IMR-90 (cell line): ENCODE measurements at places on chromosomes 3 and 15. TPM values are rescaled to one million over a fixed set of nuclear protein-coding genes. Genes with fewer than 3 reads are reported as not detected.

DNA sequence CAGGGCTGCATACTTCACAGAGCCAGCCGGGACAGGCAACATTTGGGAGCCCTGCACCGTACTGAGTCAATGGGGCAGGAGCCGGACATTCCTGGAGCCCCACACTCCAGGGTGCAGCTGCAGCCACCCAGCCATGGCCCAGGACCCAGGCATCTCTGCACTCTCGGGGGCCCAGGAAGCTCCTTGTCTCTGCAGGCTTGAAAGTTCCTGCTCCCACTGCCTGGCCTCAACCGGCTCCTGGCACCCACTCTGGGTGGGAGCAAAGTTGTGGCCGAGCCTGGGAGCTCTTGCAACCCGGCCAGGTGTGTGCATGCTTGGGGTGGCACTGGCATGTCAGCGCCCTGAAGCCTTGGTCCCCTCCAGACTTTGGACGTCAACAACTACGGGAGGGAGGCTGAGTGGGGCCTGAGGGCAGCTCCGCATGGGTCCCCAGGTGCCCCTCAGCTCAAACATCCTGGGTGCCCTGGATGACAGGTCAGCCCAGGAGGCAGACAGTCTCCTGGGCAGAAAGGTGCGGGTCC is 833.5 kb upstream of the CADM2 start:
- H3K36me3 ChIP-seq = no peaks in the 10 kb centered on the region
- DNase-seq = no peak
- H3K4me3 ChIP-seq = no peak overlapping the region
- H3K27ac ChIP-seq = no peak overlapping the region

DNA sequence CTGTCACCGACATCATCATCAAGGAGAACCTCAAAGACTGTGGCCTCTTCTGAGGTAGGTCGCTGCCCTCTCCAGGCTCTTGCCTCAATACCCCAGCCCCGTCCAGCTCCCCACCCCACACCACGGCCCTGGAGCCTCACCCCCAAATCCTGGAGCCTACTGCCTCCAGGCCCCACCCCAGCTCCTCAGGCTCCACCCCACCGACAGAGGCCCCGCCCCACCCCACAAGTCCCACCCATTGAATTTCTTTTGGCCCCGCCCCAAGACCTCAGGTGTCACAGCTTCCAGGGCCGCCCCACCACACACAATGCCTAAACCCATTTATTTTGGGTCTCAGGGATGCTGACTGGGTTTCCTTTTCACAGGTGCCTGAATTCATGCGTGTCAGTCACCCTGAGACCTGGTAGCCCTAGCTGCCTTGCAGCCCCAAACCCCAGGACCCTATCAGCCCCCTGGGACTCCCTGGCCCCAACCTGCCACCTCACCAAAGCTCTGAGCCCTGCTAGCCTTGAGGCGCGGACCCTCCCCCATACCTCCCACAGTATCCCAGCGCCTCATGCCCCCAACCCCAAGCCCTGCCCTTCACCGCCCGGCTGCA is 3.6 kb downstream of the GNAT1 start:
- H3K27me3 ChIP-seq = peaks cover 32% of the 10 kb centered on the region
- no peak for DNase-seq
- no peak overlapping the region for H3K27ac ChIP-seq

DNA sequence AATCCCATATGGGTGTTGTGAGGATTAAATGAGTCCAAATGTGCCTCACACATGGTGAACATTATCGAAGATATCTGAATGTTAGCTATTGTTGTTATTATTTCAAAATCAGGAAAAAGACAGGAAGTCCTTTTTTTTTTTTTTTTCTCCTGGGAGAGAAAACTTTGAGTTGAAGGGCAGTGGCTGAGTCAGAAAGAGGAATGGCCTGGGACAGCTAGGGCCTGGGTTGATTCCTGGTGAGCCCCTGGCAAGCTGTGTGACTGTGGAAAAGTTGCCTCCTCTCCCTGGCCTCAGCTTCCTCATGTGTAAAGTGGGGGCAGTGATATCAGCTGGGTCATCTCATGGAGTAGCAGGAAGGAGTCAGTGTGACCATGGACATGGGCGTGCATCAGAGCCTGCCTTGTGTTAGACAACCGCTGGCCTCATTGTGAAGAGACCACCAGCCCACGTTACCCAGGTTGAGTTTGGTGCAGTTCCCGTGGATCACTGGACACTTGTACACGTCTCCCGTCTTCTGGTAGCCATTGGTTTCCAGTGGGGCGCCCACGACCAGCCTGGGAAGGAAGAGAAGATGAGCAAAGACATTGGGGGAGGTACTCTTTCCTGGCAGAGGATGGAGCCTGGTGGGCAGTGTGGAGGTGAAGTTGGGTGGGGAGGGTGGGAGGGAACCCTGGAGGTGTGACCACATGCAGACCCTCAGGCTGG is 63.1 kb downstream of the ITGA11 start:
- DNase-seq = peak; percentile 58
- H3K36me3 ChIP-seq = peaks cover 3% of the 10 kb centered on the region; the same call in 1 of the 2 replicates
- peak overlapping the region; percentile 48 for H3K27ac ChIP-seq
- H3K4me3 ChIP-seq = no peak overlapping the region
- H3K4me1 ChIP-seq = peaks cover 19% of the 10 kb centered on the region

GRCh38 chr3:13626396-13626795 is 77.5 kb downstream of the FBLN2 start:
- H3K36me3 ChIP-seq = no peaks in the 10 kb centered on the region
- H3K4me3 ChIP-seq = no peak overlapping the region
- H3K4me1 ChIP-seq = no peaks in the 10 kb centered on the region
- no peak overlapping the region for H3K27ac ChIP-seq
- no peaks in the 10 kb centered on the region for H3K27me3 ChIP-seq
- no peak for DNase-seq

DNA sequence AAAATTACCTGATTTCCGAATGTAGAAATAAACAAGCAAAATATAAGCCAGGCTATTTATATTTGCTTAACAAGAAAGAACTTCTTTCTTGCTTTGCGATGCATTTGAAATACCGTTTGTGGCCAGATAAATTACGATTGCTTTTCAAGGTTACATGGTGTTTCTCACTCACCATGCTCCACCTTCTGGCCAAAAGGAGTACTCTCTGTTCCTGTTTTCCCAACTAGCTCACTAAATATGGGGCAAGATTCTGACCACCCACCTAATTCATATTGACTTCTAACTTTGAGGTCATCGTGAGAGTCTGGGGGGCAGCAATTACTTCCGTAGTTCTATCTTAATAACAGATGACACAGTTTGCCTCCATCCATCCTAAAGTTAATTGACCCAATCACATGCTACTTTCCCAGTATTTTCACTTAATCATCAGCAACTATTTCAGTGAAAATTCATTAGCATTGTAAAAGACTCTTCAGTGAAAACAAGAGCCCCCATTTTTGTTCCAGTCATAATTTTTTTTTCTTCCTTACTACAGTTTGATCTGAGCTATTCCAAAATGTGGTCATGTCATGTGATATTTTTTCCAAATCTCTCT is 25.9 kb downstream of the ACP3 start:
- no peaks in the 10 kb centered on the region for H3K4me1 ChIP-seq
- peak; percentile 66 for DNase-seq
- no peaks in the 10 kb centered on the region for H3K36me3 ChIP-seq
- H3K4me3 ChIP-seq = no peak overlapping the region
- no peak overlapping the region for H3K27ac ChIP-seq
- no peaks in the 10 kb centered on the region; the same call in none of the 2 replicates for H3K27me3 ChIP-seq

GRCh38 chr15:55685286-55685685 is 57.7 kb downstream of the PRTG start:
- no peaks in the 10 kb centered on the region for H3K4me1 ChIP-seq
- no peak overlapping the region for H3K4me3 ChIP-seq
- no peak overlapping the region for H3K27ac ChIP-seq
- no peaks in the 10 kb centered on the region for H3K36me3 ChIP-seq
- H3K27me3 ChIP-seq = peaks cover 9% of the 10 kb centered on the region

GRCh38 chr3:174126990-174127758 is 729.6 kb downstream of the NLGN1 start:
- peaks cover 5% of the 10 kb centered on the region; the same call in 1 of the 2 replicates for H3K4me1 ChIP-seq
- no peak overlapping the region for H3K27ac ChIP-seq
- peak; percentile 25 for DNase-seq
- no peaks in the 10 kb centered on the region for H3K36me3 ChIP-seq
- no peaks in the 10 kb centered on the region for H3K27me3 ChIP-seq

DNA sequence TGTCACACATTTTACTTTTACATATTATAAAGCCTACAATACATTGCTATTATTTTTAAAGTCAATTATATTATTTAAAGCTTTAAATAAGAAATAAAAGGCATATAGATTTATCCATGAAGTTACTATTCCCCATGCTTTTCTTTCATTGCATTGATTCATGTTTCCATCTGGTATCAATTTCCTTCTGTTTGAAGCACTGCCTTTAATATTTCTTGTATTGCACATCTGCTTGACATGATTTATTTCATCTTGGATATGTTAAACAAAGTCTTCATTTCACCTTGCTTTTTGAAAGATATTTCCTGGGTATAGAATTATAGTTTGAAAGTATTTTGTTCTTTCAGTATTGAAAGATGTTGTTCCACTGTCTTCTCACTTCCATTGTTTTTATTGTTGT is 174.3 kb upstream of the MBNL1 start:
- no peak for DNase-seq
- H3K27me3 ChIP-seq = no peaks in the 10 kb centered on the region
- no peak overlapping the region for H3K4me3 ChIP-seq
- no peak overlapping the region for H3K27ac ChIP-seq
- H3K36me3 ChIP-seq = no peaks in the 10 kb centered on the region
- no peaks in the 10 kb centered on the region for H3K4me1 ChIP-seq

GRCh38 chr3:124053871-124054270 is 61.9 kb upstream of the ROPN1 start:
- no peak overlapping the region for H3K27ac ChIP-seq
- no peaks in the 10 kb centered on the region for H3K36me3 ChIP-seq
- H3K27me3 ChIP-seq = peaks cover 18% of the 10 kb centered on the region
- peaks cover 2% of the 10 kb centered on the region; the same call in 1 of the 2 replicates for H3K4me1 ChIP-seq
- no peak for DNase-seq

FSIP1 gene
- 0.03 and 0.10 TPM in 2 replicates for polyA plus RNA-seq

TRH gene
- polyA plus RNA-seq = not detected in 2 replicates

ZBBX gene
- polyA plus RNA-seq = not detected in 2 replicates

SIDT1 gene
- polyA plus RNA-seq = not detected in 2 replicates
